Stomach (tissue), 19 donors: ENCODE measurements at places on chromosomes 3 and 15. TPM values are rescaled to one million over a fixed set of nuclear protein-coding genes. Genes with fewer than 3 reads are reported as not detected.

The GHRL gene
- 127 TPM for total RNA-seq

The DPPA2 gene
- not detected for total RNA-seq

The TUSC7 gene
- total RNA-seq: not detected

The TRPM1 gene
- not detected for total RNA-seq
